ENCODE measurements at places on chromosomes 4 and X.
A peak's percentile ranks its signal among the peaks of the same experiment; 100 is the strongest.

GRCh38 chr4:188941524-188942119, 802.4 kb downstream of the TRIML1 start:
- no peak for DNase-seq

- no peak for DNase-seq
Measured at GRCh38 chr4:169346840-169347239, 76.1 kb upstream of the SH3RF1 start.

- DNase-seq = no peak
Measured at GRCh38 chrX:13897566-13897965, 80.7 kb upstream of the GPM6B start.

GRCh38 chr4:59553721-59554091, 1646.4 kb upstream of the ADGRL3 start:
- no peak for DNase-seq

GRCh38 chr4:161256716-161257115, 907.1 kb downstream of the FSTL5 start:
- DNase-seq = no peak

DNA sequence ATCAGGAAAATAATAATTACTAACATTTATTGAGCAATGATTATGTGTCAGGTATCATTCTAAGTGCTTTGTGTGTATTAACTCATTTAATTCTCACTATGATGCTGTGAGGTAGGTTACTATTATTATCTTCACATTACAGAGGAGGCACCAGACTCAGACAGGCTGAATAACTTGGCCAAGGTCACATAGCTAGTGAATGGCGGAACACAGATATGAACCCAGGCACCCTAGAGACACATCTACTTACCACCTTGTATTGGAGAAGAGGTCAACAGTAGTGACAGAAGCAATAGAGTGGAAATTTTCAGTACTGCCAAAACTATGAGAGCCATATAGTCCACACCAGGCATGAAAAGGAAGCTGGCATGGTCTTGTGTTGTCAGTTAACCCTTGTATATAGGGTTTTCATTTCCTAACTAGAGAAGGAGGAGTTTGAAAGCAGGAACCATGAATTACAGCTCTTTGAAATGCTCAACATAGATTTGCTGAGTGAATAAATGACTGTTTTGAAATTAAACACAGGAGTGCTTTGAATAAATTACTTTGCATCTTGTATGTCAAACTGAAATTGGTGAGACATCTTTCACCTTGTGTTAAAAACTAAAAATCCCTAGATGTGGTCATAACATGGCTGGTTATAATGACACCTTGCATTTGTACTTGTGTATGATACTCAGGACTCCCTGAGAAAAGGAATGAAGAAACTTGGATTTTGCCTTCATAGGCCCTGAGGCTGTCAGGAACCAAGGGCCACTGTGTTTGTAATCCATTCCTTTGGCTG, 71.8 kb downstream of the RTL9 start:
- no peak for DNase-seq

DNA sequence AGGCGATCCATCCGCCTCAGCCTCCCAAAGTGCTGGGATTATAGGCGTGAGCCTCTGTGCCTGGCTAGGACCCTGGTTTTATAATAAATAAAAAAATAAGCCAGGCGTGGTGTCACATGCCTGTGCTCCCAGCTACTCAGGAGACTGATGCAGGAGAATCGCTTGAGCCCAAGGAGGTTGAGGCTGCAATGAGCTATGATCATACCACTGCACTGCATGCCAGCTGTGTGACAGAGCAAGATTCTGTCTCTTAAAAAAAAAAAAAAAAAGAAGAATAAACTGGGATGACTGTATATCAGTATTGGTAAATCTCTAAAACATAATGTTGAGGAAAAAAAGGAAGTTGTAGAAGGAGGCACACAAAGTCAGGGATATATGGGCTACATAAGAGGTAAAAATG, 45.7 kb upstream of the SLC34A2 start:
- DNase-seq = no peak

- no peak for DNase-seq
Measured at GRCh38 chr4:31089815-31090214, 369.6 kb downstream of the PCDH7 start.

- DNase-seq = no peak
Measured at GRCh38 chr4:136967069-136967468, 565.2 kb downstream of the PCDH18 start.

DNA sequence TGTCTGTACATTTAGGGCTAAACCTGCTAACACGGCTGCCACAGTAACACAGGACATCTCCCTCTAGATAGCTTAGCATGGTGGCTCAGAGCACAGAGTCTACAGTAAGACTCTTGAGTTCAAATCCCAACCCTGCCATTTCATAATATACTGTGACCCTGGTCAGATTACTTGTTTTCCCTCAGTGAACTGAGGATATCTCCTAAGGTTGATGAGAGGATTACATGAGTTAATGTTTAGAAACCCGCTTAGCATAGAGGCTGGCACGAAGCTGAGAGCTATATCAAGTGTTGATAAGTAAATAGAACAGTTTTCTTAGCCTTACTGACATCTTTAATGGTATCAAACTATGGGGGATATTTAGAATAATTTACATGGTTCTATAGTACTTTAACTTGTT, 37.2 kb downstream of the CASP3 start:
- no peak for DNase-seq

GRCh38 chr4:65021149-65021548, 611.9 kb upstream of the TECRL start:
- DNase-seq = no peak

DNA sequence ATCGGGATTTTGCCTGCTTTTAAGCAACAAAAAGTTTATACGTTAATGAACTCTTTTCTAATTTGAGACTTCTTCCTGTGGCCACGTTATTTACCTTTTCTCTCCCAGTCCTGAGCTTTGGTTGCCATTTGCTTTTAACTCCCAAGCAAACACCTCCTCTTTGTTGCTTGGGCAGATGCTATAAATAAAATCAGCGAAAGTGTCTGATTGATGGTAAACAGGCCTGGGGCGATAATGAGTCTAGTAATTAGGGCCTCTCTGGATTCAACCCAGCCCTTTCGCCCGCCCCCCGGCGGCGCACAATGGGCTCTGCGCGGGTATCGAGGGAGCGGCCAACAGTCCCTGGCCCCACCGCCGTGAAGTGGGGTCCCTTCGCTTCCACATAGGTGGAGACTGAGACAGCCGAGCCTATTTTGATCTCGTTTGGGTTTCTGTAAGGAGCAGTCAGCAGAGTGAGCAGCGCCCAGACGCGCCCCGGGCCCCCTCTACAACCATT, 790 bp downstream of the CLGN start:
- no peak for DNase-seq

DNA sequence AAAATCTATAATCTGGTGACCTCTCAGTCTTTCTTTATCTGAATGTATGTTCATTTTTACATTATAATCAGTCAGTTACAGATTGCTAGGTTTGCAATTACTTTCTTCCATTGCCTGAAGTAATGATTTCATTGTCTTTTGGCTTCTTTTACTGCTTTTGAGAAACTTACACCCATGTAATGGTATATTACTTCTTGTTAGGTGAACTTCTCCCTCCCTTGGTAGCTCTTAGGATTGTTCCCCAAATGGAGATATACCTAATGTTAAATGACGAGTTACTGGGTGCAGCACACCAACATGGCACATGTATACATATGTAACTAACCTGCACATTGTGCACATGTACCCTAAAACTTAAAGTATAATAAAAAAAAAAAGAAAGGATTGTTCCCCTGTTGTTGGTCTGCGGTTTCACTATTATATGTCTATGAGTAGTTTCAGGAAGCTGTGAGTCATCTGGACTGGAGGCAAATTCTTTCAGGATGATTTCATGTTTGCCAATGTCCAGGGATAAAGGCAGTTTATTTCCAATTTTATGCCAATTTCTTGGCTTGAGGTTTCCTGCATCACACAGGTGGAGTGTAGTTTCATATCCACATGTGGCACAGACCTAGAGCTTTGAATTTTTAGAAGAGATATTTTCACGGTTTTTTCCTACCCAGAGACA, 21.8 kb downstream of the SPANXC start:
- DNase-seq = no peak

DNA sequence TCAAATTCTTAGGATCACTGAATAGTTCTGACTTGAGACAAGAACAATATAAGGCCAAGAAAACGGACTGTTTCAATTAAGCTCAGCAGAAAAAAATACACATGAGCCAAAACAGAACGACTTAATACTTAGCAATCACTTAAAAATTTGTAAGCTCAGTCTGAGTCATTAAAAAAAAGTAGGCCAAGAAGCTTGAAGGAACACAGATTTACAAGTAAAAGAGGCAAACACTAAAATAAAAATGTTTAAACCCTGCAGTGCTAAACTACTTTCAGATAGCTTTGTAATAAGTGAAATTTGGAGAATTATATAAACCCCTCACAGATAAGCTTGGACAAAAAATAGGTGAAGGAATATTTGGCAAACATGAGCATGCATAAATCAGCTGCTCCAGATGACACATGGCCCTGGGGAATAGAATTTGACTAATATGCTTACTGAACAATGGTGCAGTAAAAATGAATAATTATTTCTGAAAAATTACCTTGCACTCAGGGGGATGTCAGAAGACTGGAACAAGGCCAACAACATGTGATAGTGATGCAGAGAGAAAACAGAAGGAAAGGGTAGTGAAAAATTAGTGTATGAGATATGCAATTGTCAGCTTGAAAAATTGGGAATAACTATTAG, 49.6 kb downstream of the LNX1 start:
- DNase-seq = no peak

- DNase-seq = no peak
Measured at GRCh38 chrX:102958794-102959193, 21.7 kb downstream of the RAB40AL start.

GRCh38 chrX:9957743-9958142, 9.4 kb upstream of the CLDN34 start:
- no peak for DNase-seq

DNA sequence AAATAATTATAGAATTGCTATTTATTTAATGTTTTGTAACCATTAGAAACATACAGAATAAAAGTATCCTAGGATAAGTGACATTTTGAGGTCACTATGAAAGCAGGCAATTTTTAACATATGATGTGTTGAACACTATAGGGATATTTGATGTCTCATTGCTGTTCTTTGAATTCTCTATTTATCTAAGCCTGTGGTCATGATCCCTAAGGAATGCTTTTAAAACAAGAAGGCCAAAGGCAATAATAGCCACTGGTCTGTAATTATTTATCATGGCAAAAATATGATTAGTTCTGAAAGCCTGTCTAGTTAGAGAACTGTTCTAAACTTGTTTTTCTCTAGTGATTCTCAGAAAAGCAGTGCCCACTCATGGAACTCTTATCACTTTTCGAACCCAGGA, 186.6 kb downstream of the RPA4 start:
- no peak for DNase-seq

GRCh38 chrX:65668377-65669310, 1.2 kb downstream of the MSN start:
- peak; percentile 26 for DNase-seq

DNA sequence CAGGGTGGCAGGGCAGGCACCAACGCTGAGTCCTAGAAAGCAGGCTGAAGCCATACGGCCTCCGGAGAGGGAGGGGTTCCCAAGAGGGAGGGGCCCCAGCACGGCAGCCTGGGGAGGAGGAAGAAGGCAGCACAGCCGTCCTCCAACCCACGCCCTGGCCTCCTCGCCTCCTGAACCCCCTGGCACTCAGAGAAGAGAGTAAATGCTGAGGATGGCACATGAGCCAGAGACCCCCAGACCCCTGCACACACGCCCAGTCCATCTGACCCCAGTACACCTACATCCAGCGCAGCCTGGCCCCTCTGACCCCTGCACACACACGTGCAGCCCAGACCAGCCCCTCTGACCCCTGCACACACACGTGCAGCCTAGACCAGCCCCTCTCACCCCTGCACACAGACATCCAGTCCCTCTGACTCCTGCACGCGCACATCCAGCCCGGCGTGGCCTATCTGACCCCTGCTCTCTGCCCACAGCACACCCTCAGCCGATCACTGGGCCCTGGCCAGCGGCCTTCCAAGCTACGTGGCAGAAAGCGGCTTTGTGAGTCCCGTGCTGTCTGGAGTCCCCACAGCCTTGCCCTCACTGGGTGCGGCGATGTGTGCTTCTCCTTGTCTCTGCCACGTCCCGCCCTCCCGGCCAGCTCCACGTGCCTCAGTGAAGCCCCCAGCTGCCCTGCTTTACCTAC, 18.5 kb downstream of the ATP5ME start:
- DNase-seq = no peak

DNA sequence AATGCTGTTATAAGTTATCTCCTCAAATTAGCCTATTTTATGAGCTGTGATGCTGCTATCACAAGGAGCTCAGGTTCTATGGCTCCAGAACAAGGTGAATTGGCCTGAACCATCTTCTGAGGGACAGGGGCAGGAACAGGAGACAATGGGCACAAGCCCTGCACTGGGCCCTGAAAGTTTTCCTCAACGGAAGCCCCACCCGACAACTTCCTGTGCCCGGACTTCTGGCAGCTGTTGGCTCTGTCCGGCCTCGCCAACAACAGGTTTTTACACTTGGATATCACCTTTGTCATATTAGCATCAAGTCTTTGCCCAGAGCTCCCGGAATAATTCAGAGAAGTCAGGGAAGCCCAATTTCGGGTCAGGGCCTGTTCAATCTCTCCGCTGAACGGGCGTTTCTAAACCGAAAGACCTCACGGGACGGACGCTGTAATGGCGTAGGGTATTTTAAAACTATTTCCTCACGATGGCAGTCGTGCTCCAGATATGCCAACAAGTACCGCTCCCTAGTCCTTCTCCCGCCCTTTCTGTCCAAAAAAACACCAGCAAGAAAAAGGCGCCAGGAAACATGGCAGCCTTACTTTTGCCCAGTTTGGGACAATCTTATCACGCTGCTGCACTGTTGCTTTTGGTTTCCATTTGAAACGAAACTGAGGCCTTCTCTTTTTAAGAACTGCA, 201.0 kb upstream of the STK26 start:
- DNase-seq = peak; percentile 41

DNA sequence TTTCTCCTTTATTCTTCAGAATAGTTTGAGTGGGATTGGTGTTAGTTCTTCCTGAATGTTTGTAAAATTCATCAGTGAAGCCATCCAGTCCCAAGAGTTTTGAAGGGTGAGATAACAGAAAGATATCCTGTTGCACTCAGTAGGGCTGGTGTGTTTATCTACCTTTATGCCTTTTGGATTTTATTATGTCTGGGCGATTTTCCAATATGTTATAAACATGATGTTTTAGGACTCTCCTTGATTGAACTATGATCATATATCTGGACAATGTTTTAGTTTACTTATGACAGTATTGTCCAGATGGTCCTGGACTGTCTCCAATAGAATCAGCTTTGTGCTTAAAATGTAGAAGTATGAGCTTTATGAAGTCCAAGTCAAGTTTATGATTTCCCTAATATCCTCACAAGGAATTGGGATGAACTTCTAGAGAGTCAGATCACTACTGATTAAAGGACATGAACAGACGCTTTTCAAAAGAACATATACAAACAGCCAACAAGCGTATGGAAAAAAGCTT, 77.6 kb upstream of the ITM2A start:
- no peak for DNase-seq

- DNase-seq = no peak
Measured at GRCh38 chrX:150361777-150362351, 1.3 kb upstream of the MAMLD1 start.

GRCh38 chr4:26069218-26069617, 155.2 kb downstream of the SMIM20 start:
- no peak for DNase-seq

GRCh38 chr4:146398896-146399445, 122.8 kb downstream of the SLC10A7 start:
- DNase-seq = no peak

Measured in stimulated activated CD8-positive, alpha-beta memory T cell treated with anti-CD3 and anti-CD28 coated beads, Interleukin-4, amount 100 ng/mL, for 1 hour (primary cell).